ENCODE measurements at places on chromosomes 11 and 22. TPM values are rescaled to one million over a fixed set of nuclear protein-coding genes. Genes with fewer than 3 reads are reported as not detected.

DNA sequence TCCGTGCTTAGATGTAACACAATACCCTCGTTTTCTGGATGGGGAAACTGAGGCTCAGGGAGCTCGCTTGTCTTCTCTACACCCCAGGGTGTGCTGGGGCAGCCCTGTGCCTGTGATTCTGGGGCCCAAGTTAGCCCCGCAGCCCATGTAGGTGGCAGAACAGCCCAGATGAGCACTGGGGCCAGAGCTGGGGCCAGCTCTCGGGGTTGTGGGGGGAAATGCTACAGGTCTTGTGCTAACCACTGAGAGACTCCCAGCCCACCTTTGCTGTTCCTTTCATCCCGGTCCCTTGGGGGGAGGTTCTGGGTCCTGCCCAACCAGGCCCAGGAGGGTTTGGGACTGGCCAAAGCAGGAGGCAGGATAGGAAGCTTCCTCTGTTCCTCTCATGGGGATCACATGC is 13.5 kb downstream of the MYEOV start:
- H3K36me3 ChIP-seq: no peaks in the 10 kb centered on the region
- no peak overlapping the region for H3K27ac ChIP-seq
- DNase-seq: peak; percentile 52

GPR83 gene
- total RNA-seq: not detected

- no peak overlapping the region for H3K4me3 ChIP-seq
- peaks cover 13% of the 10 kb centered on the region for H3K27me3 ChIP-seq
- H3K27ac ChIP-seq: no peak overlapping the region
- no peaks in the 10 kb centered on the region for H3K36me3 ChIP-seq
- H3K4me1 ChIP-seq: peaks cover 13% of the 10 kb centered on the region
- peak; percentile 88 for DNase-seq
These were observed 1.7 kb downstream of the IFITM1 start for GRCh38 chr11:315516-315994.

DNA sequence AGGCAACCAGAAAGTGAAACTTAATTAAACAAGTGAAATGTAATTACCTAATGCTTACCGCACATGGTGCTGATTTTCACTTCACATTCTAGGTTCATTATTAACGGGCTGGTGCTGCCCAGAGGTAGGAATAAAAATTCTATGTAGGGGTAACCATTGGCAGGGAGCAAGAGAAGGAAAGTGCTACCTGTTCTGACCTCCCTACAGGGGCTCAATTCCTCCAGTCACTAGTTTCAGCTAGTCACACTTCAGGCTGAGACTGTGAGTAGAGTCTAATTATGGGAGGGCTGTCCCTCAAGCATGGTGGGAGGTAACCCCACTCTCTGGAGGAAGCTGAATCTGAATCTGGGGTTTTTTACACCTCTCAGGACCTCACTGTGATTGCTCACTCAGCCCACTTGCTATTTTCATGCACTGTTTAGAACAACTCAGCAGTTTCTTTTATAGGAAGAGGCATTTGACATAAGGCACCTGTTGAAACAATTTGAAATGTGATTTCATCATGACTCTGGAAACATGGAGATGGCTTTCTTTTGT is 75.4 kb downstream of the MAML2 start:
- no peaks in the 10 kb centered on the region for H3K27me3 ChIP-seq
- peaks cover 66% of the 10 kb centered on the region for H3K4me1 ChIP-seq
- H3K27ac ChIP-seq: no peak overlapping the region
- peaks cover 7% of the 10 kb centered on the region for H3K36me3 ChIP-seq

UBQLN3 gene
- total RNA-seq: 0.13 TPM

GRCh38 chr11:76665172-76665571 is 5.4 kb downstream of the LRRC32 start:
- peak overlapping the region; percentile 96 for H3K4me3 ChIP-seq
- H3K36me3 ChIP-seq: peaks cover 42% of the 10 kb centered on the region
- no peaks in the 10 kb centered on the region for H3K27me3 ChIP-seq
- DNase-seq: peak; percentile 38
- peak overlapping the region; percentile 42 for H3K27ac ChIP-seq
- peaks cover 84% of the 10 kb centered on the region for H3K4me1 ChIP-seq

DNA sequence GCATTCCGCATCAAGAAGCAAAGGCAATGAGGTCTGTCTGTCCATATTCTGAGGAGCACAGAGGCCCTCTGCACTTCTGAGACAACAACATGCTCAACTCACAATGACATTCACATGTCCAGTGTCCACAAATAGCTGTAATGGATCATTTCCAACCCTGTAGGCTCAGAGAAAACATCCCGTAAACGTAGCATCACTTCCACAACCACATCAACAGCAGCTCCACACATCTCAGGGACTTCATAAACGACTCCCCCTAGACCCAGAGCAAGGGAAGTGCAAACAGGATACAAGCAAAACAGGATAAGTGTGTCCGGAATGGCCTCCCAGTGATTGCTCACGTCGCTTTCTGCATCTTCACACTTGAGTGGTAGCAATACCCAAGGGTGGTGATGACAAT is 100.2 kb downstream of the SYN3 start:
- no peak overlapping the region for H3K27ac ChIP-seq
- H3K27me3 ChIP-seq: peaks cover 13% of the 10 kb centered on the region
- no peak for DNase-seq
- H3K4me1 ChIP-seq: peaks cover 17% of the 10 kb centered on the region
- H3K36me3 ChIP-seq: peaks cover 3% of the 10 kb centered on the region
- H3K4me3 ChIP-seq: no peak overlapping the region

DNA sequence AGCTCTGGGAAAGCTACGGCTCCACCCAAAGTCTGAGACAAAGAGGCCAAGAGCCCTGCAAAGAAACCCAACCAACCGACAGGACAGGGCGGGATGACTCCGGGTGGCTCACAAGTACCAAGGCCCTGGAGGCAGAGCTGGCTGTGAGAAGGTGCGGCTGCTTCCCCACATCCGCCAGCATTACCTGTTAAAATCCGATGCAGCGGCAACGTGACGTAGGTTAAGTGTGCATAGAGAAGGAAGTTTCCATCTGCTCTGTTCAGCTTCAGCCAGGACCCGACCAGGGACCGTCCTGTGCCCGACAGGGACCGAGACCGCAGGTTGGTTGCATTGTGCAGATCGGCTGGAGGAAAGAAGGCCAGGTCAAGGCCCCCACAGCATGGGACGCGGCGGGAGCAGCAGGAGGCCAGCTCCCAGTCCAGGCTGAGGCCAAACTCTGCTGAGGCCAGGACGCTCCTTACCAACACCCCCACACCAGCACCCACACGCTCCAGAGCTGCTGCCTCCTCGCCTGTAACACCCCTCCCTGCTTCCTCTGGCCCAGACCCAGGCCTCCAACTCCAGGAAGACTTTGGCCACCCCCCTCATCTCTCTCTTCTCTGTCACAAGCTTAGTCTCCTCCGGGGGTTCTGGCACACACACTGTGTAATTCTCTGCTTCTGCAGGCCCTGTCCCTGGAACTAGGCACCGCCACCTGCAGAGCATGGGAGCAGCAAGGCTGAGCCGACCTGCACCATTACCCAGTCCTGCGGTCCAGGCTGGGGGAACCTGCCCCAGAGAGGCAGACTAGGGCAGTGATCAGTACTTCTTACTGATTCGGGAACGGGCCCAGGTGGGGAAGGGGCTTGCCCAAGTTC is 34.1 kb downstream of the NUP50 start:
- no peak overlapping the region for H3K4me3 ChIP-seq
- H3K27me3 ChIP-seq: no peaks in the 10 kb centered on the region
- H3K36me3 ChIP-seq: peaks cover 21% of the 10 kb centered on the region
- DNase-seq: no peak

MED19 gene
- total RNA-seq: 19.4 TPM

- peaks cover 33% of the 10 kb centered on the region for H3K36me3 ChIP-seq
- no peak overlapping the region for H3K27ac ChIP-seq
- H3K4me1 ChIP-seq: no peaks in the 10 kb centered on the region
These were observed 32.0 kb downstream of the NEFH start for GRCh38 chr22:29512031-29512430.

P2RY6 gene
- total RNA-seq: 0.20 TPM

- H3K4me3 ChIP-seq: peak overlapping the region; percentile 56
- DNase-seq: no peak
- no peaks in the 10 kb centered on the region for H3K36me3 ChIP-seq
- H3K27me3 ChIP-seq: no peaks in the 10 kb centered on the region
- peak overlapping the region; percentile 89 for H3K27ac ChIP-seq
These were observed 60.4 kb upstream of the HSPA8 start for GRCh38 chr11:123122341-123122740.

- H3K27me3 ChIP-seq: peaks cover 2% of the 10 kb centered on the region
- no peak for DNase-seq
- H3K36me3 ChIP-seq: peaks cover 6% of the 10 kb centered on the region
- H3K4me1 ChIP-seq: no peaks in the 10 kb centered on the region
- H3K4me3 ChIP-seq: no peak overlapping the region
These were observed 28.6 kb upstream of the AMPD3 start for GRCh38 chr11:10426475-10426874.
